ENCODE measurements at places on chromosomes 12 and 14.

GRCh38 chr14:71212683-71213107, 305.4 kb downstream of the PCNX1 start:
- no peak for DNase-seq

- DNase-seq = no peak
These were observed 38.4 kb upstream of the FGD4 start for GRCh38 chr12:32360956-32361355.

DNA sequence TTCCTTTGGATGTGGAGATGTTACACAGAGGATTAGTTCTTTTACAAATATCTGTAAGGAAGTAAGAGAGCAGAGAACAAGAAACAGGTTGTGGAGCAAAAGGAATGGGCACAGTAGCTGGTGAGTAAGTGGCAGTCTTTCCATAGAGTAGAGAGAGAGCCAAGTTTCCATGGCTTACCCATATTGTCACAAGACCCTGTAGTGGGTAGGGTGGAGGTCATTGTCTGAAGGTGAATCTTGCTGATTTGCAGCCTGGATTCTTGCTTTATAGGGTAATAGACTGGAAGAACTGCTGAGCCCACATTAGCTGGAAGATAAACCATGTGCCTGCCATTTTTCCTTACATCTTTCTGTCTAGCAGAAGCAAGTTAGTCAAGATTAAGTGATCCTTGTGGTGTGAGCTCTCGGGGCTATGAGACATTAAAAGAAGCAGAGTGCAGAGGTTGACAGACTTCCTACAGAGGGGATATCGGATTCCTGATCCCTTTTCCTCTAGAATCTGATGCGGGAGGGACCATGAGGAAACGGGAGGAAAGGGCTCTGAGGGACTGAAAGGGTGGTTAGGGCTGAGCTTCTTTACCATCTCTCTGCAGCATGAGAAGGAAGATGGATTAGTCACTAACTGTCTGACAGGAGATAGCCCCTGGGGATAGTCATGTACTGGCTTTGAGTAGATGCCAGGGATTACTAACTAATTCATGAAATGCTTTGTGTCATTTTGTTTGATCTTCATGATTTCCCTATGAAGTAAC, 44.0 kb upstream of the LRTM2 start:
- no peak for DNase-seq

DNA sequence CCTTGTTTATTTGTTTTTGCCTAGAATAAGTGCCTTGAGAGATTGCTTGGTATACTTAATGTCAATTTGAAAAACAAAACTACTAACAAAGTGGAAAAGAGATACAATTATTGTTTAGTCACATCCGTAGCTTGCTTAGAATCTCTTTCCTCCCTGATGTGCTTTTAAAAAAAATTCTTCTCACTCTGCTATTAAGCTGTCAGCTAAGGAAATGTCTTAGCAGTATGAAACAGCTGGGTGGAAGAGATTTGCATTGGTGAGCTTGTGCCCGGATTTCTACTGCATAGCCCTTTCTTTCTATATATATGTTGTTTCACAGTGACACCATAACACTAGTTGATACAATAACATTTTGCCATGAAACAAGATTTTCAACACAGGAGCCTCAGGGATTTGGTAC, 229.4 kb upstream of the RGS6 start:
- no peak for DNase-seq

DNA sequence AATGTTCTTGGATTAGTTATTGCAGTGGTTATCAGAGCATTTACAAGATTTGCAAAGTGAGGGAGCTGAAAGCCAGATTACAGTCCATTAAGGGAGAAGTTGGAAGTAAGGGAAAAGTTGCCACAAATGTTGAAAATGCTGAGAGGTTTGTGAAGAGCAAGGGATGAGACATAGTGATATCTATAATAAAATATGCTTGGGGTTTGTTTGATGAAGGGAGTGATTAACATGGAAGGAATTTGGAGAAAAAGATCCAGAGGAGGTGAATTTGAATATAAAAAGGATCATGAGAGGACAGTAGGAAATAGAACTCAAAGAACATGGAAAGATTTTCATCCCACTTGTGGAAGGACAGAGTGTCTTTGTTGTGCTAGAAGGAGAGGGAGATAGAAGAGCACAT, 19.3 kb upstream of the CCER1 start:
- DNase-seq = no peak

- no peak for DNase-seq
These were observed 85.4 kb upstream of the OSBPL8 start for GRCh38 chr12:76644950-76645349.

- DNase-seq = no peak
These were observed 24.5 kb downstream of the PDZRN4 start for GRCh38 chr12:41212625-41213024.

- no peak for DNase-seq
These were observed 84.7 kb downstream of the TSPAN9 start for GRCh38 chr12:3161861-3162260.

DNA sequence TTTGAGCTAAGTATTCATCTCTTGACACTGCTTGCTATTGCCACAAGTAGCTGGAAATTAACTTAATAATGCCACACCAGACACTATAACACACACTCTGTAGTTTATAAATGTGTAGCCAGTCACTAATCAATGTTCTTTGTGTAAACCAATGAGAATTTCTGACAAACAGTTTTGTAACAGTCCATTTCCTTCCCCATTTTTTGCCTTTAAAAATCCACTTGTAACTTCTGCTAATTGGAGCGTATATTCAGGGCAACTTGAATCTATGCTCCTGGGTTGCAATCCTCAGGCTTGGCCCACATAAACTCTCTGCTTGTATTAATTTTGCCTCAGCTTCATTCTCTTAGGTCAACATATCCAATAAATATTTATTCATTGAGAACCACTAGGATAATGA, 125.0 kb upstream of the DHRS4 start:
- no peak for DNase-seq
